ENCODE measurements at places on chromosomes 7 and 10.

DNA sequence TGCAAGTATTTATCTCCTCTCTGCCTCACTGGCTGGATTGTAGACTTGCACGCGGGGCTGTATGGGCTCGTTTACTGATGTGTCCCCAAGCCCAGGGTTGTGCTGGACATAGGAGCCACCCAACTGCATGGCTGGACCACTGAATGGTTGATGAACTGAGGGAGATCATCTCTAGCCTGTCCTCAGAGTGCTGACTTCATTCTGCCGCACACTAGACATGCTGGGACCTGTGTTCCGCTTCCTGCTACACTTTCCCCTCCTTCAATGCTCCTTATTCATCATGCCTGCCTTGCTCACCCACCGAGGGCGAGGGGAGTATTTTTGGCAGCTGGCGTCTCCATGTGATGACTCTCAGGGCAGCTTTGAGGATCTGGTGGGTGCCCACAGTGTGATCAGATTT is 440.2 kb downstream of the GLRX3 start:
- DNase-seq: no peak

DNA sequence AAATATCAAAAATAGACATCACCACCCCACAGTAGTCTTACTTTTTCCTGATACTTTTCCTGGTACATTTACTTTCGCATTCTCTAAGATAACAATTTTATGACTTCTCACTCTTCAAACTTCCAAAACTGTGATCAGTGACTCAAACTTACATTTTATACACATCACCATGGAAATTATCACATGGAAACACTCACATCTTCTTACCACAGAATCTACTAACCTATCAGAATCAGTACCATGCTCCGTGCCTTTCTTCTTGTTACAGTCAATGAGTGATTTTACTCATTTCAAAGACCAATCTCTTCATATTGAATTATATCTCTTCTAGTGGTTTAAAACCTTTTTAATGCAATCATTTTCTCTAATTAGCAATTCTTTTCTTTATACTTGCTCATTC is 120.3 kb downstream of the PTEN start:
- DNase-seq: no peak

DNA sequence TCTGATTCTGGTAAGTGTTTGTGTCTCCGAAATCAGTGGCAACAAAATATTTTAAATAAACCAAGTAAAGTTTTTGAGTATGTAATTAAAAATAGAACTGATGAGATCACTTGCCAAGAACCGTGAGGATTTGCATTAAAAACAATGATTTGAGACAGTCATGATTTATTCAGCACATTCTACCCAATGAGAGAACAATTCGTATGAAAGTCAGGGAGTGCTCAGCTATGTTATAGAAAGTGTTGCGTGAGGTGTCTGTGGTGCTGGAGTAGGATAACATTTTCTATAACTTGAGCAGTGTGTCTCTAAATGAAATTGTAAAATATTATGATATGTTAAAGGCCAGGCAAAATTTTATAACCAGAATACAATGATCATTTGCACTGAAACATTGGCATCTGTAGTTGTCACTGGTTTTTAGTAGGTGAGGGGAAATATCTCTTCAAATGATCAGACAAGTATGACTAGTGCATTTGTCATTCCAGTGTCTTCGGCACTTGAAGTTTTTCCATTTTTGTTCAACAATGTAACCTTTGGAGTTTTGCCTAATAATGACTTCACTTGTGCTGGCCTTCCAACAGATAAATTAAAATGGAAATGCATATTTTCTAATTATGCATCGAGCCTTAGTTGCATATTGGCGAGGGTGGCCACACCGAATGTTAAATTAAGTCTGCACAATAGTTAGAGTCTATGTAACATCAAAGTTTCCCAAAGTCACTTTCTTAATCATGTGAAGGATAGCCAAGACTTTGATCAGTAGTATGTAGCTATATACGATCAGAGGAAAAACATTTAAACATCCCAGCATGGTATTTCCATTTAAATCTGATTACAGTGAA is 335.9 kb downstream of the GFRA1 start:
- no peak for DNase-seq

- DNase-seq: no peak
Observed at GRCh38 chr10:120514035-120514620, 57.1 kb downstream of the PLPP4 start.

DNA sequence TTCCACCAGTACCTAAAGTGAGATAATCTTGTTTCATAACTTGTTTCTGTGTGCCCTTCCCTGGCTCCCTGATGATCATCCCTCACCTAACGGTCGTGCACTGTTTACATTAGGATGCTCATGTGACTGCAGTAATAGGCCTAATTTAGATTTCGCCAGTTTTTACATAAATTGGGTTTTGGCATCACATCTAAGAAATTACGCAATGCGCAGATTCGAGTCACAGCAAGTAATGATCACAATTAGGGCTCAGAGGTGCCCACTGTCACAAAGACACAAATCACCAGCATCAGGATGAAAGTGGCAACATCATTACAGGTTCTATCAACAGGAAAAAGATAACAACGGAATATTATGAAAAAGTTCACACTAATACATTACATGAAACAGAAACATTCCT is 94.7 kb downstream of the LARP4B start:
- no peak for DNase-seq

- DNase-seq: no peak
Observed at GRCh38 chr10:44854693-44855350, 56.3 kb upstream of the TMEM72 start.

Measured in stimulated activated naive CD4-positive, alpha-beta T cell treated with Interleukin-2 at 50 U/mL for 16 hours (primary cell).